ENCODE measurements at places on chromosomes 4 and X.

- no peak for DNase-seq
Measured at GRCh38 chr4:13267091-13267490, 217.0 kb downstream of the RAB28 start.

DNA sequence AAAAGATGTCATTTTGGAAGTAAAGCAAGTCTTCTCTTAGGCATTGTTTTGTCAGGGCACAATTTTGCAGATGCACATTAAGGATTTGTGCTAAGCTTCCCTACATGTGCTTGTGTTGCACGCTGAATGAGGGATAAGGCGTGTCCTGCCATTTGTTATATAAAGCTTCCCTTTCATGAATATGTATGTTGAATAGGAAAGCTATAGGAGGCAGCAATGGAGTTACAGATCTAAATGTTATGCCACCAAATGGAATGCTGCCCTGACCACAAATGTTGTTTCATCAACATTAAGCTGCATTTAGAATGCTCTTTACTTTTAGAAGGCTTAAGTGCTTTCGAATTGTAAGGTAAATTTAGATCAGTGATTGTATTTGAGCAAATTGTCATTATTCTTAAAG is 20.9 kb downstream of the SGMS2 start:
- no peak for DNase-seq

- no peak for DNase-seq
Measured at GRCh38 chr4:114306946-114307345, 291.7 kb upstream of the UGT8 start.

DNA sequence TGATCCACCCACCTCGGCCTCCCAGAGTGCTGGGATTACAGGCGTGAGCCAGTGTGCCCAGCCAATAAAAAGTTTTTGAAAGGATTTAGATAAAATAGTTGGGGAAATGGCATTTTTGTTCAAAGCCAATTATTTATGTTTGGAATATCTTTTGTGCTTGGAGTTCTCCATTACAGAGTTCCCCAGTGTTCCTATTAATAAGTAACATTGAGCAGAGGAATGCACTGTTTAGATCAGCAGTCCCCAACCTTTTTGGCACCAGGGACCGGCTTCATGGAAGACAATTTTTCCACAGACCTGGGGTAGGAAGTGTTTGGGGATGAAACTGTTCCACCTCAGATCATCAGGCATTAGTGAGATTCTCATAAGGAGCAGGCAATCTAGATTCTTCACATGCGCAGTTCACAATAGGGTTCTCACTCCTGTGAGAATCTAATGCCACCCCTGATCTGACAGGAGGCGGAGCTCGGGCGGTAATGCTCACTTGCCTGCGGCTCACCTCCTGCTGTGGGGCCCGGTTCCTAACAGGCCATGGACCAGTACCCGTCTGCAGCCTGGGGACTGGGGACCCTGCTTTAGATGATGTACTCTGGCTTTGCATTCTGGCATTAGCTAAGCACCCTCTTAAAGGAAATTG is 8.3 kb downstream of the PKD2 start:
- DNase-seq: no peak

DNA sequence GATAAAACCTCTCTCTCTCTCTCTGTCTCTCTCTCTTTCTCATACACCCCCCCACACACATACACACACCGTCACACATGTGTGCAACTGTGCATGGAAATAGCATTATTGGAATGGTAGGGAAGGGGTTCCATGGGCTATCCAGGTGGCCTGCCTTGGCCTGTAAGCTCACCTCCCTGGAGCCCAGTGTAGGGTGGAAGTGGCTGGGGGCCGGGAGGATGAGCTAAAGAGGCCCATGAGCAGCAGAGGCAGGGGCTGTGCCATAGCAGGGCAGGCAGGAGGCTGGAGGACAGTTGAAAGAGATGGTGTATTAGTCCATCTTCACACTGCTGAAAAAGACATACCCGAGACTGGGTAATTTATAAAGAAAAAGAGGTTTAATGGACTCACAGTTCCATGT is 74.2 kb downstream of the CYTL1 start:
- no peak for DNase-seq

DNA sequence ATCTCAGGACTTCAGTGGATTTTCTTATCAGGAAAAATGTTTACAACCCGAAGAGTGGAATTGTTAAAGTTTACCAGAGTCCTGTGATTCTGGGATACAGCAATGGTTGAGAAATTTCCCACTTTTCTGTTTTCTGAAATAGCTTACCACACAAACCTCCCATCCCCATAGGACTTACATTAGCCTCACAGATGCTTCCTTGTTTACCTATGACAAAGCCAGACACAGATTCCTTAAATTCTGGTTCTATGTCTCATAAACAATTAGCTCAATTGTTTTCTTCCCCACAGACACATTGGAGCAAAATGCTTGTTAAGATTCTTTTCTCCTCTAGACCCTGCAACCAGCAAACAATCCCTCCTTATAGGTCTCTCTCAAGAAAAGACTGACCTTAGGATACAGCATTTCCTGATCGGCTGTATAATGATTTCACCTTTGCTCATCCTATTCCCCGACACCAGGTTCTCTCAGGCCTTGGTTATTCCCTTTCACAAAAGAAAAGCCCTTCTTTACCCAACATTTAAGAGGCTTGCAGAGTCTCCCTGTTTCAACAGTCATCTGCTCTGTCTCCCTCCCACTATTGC is 886.2 kb downstream of the ARAP2 start:
- DNase-seq: peak; percentile 83

GRCh38 chr4:66376921-66377320 is 706.6 kb upstream of the EPHA5 start:
- no peak for DNase-seq

DNA sequence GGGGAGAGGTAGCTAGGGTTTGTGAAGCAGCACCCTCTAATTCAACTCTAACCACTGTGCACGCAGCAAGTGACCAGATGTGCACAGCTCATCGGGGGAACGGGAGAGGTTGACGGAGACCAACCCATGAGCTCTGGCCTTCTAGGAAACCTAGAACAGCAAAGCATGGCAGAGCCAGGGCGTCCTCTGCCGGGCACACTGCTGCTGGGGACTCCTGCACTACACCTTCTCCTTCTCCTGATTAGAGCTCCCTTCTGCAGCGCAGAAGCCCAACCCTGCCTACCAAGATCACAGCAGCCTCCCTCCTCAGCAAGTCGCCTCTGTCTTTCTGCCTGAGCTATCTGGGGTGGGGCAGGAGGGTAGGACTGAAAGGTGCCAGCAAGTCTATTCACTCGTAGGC is 252.3 kb upstream of the PSAPL1 start:
- DNase-seq: no peak

- DNase-seq: no peak
Measured at GRCh38 chr4:67638136-67638535, 62.8 kb downstream of the UBA6 start.

- DNase-seq: no peak
Measured at GRCh38 chrX:44507292-44507691, 35.4 kb downstream of the FUNDC1 start.

DNA sequence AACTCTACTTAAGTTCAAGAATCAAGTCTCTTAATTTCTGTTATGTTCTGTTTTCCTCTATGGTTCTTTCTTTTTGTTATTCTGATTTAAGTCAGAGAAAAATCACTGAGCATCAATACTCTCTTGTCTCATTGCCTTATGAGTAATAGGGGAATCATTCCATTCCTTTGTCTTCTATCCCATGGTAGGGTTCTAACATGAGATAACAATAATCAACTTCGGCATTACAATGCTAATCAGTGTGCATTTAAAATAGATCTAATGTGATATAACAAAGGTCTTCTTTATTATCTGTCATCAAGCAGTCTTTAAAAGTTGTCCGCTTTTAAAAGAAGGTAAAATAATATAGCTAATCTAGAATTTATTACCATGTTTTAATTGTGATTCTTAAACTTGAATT is 446.9 kb downstream of the IL15 start:
- DNase-seq: no peak
